ENCODE measurements at places on chromosomes 11 and 22.

- DNase-seq, result no peak
Measured at GRCh38 chr22:26045051-26045450, 124.2 kb upstream of the SEZ6L start.

DNA sequence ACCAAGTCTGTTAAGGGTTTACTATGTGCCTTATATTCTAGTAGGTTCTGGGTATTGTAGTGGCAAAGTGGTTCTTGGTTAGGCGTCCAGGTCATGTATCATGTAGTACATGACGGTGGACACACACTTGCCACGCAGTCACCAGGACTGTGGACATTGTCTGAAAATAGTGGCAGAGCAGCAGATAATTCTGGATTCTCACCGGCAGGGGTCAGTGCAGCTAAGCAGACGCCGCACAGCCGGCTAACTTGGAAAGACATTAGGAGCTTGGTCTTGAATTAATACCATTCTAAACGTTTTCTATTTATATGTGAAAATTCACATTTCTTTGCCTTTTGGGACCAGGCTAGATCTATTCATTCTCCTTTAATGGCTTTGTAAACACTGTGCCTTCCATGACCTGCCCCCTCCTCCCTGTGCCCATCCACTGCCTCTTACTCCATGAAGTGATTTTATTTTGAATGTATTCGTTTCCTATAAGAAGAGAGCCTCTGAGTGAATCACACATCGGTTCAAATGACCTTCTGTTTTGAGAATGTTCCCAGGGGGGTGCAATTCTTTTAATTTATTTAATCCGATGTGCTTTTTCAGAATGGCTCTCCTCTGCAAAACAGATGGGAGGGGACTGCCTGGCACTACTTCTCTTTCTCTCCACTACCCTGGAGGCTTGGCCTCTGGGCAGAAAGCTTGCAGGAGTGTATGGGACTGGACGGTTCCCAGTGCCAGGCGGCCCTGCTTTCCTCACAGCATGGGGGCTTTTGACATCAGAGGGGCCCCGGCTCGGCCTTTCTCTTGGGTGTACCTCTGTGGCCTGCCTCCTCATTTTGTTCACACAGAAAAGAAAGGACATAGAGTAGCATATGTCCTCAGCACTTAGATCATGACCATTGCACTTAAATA is 378.0 kb downstream of the NTM start:
- no peak for DNase-seq

DNA sequence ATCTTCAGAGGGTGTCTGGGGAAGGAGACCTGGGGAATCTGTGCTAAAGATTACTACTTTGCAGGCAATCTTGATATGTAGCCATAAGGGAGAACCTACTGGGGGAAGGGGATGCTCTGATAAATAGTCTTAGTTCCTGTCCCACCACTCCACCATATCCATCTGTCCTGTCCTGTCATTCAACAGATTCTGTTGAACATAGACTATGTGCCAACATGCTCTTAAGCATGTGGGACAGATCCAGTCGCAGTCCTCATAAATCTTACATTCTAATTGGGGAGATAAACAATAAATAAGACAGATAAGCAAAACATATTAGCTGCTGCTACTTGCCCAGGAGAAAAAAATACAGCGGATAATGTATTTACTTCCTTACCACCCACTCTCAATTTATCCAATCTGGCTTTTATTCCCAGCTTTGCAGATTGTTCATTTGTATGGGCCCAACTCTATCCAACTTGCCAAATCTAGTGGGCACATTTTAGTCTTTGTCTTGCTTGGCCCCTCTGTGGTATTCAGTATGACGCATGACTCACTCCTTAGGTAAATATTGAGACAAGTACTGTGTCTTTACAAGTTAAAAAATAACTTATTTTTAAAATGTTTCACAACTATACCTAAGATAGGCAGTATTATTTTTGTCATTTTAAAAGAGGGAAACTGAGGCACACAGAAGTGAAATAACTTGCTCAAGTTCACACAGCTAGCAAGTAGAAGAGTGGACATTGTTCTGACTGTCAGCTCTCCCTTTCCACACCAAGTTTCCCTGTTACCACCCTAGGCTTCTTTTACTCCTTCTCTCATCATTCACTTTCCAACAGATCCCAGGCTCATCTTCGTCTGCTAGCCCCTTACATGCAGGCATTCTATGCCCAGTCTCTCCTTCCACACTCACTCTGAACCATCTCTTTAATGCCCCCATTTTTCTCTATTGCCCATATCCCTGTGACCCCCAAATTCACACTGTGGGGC is 133.6 kb upstream of the SESN3 start:
- no peak for DNase-seq

DNA sequence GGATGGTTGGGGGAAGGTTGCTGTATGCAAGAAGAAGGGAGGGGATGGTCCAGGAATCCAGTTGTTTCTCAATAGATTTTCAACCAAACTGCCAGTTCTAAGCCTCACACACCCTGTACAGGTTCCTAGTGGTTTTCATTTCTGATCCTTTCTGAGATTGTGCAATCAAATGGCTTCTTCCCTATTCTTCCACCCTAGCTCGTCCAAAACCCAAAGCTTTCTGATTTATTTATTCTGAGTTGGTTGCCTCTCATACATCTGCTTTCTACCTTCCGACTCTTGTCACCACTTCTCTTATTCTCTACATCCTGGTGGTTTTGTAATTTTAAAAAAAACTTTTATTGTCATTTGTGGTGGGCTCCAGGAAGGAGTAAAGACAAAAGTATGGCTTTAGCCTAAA is 12.6 kb downstream of the OR5A2 start:
- DNase-seq, result no peak

GRCh38 chr22:22689621-22690345 is 45.4 kb downstream of the GGTLC2 start:
- DNase-seq, result no peak

DNA sequence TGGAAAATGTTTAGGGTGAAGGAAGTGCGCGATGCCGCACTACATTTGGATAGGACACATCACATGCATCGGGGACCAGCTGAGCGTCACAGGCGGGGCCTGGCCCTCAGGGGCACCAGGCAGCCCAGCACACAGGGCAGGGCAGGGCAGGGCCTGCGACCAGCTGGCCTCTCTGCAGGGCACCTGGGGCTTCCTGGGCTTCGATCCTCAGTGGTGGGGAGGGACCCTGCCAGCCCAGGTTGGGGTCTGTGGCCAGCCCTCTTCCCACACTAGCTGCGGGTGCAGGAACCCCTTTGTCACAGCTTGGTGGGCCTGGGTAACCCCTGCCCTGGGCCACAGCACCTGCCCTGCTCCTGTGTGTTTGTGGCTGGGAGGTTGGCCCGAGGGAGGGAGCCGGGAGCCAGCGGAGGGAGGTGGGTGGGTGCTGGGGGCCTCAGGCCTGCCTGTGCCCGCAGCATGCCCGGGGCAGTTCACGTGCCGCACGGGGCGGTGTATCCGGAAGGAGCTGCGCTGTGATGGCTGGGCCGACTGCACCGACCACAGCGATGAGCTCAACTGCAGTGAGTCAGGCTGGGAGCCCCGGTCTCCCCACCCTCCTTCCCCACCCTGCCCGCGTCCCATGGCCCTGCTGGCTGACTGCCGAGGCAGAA is 37.9 kb downstream of the ST14 start:
- no peak for DNase-seq

- no peak for DNase-seq
Measured at GRCh38 chr11:83715927-83716535, 429.9 kb upstream of the CCDC90B start.

GRCh38 chr11:115302946-115303703 is 201.1 kb downstream of the CADM1 start:
- DNase-seq, result no peak

DNA sequence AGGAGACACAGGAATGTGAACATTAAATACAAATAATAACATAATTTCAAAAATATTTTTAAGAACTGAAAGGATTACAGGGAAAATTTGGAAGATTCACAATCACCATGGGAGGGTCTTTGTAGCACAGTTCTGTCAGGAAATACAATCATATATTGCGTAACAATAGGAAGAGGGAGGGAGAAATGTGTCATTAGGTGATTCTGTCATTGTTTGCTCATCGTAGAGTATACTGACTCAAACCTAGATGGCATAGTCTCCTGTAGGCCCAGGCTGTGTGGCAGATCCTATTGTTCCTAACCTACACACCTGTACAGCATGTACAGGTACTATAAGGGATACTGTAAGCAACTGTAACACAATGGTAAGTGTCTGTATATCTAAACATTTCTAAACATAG is 330.4 kb downstream of the BRD1 start:
- DNase-seq, result no peak

DNA sequence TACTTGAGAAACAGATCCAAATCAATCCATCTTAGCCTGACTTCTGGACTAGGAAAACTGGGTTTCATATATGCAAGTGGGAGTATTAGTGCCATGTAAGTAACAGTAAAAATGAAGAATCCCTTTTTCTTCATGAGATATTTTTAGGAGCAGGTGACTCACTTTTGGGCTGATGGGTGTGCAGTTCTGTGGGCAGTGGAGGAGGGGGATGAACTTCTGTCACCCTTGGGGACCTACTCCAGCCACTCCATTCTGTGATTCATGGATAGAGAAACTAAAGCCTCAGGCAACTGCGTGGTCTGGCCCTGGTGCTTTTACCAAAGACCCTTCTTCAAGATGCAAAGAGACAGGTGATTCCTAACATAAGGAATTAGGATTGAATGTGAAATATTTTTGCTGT is 208.6 kb upstream of the NARS2 start:
- DNase-seq, result no peak

- DNase-seq, result no peak
Measured at GRCh38 chr22:33012833-33013450, 45.2 kb downstream of the SYN3 start.

GRCh38 chr11:29184939-29185890 is 831.6 kb downstream of the KCNA4 start:
- DNase-seq, result no peak

DNA sequence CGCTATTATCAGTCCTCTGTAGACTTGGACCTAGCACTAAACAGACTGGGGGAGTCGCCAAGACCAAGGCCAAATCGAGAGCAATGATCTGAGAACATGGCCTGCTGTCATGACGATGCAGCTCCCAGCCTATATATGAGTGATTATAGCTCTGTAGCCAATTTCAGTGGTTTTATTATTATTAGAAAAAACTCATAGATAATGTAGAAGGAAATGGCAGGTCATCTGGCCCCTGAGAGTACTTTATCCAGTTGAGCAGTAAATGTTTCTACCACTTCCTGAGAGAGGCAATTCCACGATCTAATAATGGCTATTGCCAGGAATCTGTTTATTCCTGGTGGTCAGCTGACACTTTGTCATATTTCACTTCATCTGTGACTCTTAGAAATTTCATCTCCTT is 666.7 kb downstream of the OPCML start:
- no peak for DNase-seq

- DNase-seq, result no peak
Measured at GRCh38 chr11:61922539-61922938, 5.2 kb upstream of the RAB3IL1 start.

- no peak for DNase-seq
Measured at GRCh38 chr11:10930224-10930971, 72.5 kb upstream of the ZBED5 start.

- DNase-seq, result no peak
Measured at GRCh38 chr11:109586789-109587188, 164.8 kb downstream of the C11orf87 start.

DNA sequence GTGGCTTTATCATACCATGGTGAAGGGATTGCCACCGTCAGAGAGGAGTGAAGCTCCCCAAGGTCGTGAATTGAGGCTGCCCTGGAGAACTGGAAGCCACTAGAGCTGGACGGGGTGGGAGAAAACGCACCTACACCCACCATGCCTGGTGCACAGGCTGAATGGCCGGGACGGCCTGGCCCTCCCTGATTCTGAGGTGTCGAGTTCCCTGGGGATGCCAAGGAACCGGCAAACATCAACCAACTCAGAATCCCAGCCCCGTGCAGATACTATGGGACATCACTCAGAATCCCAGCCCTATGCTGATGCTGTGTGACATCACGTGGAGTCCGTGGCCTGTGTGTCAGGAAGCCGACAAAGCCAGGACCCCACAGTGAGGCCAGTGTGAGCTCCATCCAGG is 650.0 kb downstream of the BRD1 start:
- no peak for DNase-seq

GRCh38 chr11:975827-976226 is 50.2 kb downstream of the AP2A2 start:
- no peak for DNase-seq

- no peak for DNase-seq
Measured at GRCh38 chr22:36419912-36420882, 32.4 kb upstream of the MYH9 start.

- DNase-seq, result no peak
Measured at GRCh38 chr22:27718186-27719035, 83.1 kb downstream of the MN1 start.
